Islet precursor cell (in vitro differentiated cells): ENCODE measurements at places on chromosomes 12 and 14.
A peak's percentile ranks its signal among the peaks of the same experiment; 100 is the strongest.

DNA sequence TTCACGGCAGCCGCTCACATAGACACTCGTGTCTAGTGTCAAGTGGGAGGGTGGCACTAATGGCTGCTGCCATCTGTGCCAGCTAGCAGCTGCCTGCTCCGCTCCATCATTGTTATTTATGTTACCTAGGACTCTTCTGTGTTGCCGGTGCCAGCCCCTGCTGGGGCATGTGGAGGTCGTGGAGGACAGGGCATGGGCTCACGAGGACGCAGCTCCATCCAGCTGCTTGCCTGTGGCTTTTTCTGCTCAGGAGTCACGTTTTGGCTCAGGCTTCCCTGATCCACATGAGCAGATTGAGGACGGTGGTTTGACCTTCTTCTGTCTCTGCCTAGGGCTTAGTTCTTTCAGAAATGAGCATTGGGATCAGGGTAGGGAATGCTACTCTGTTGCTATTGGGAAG, 31.2 kb downstream of the TPCN1 start:
- DNase-seq, result no peak

- DNase-seq, result no peak
Measured at GRCh38 chr12:98020376-98020775, 495.0 kb upstream of the TMPO start.

DNA sequence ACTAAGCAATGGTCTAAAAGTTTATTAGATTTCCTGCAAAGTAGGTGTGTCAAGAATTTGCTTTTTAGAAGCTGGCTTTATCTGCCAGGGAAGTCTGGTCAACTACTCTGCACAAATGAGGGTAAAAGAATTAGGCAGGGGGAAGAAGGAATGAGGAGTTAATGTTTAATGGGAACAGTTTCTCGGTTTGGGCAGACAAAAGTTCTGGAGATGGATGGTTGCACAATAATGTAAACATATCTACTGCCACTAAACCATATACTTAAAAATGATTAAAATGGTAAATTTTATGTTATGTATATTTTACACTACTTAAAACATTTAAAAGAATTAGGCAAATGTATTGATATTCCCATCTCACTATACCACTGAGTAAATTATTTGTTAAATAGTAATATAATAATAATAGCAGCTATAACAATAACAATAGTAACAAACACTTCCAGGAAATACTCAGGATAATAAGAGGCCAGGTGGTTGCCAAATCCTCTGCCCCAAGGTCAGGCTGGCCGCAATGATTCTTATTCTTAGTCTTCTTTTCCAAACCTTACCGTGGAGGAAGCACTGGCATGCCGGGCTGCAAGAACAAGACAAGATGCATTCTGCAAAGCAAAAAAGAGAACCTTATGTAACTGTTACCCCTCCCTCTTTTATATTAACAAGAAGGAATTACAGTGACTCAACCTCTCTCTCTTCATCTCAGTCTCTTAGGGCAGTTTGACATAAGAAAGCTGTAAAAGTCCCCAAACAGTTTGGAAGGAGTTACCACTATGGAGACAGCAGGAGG, 13.9 kb downstream of the CS start:
- no peak for DNase-seq

DNA sequence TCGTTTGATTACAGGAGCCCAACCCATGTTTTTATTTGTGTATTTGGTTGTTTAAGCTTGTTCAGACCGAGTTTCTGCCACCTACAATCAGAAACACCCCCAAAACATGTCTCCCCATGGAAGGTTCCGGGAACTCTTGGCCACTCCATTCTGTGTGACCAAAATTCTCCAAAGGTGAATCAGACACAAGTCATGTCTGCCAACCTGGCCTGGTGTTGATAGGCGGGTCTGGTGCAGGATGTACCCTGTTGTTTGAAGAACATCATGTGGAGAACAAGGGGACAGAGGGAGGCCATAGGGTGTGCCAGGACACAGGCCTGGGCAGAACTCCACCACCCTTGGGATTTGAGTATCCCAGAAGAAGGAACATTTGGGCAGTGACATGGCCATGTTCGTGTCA, 147.1 kb upstream of the MYL2 start:
- no peak for DNase-seq

- no peak for DNase-seq
Measured at GRCh38 chr14:81534510-81535074, 939 bp upstream of the SEL1L start.

- peak; percentile 36 for DNase-seq
Measured at GRCh38 chr14:101721111-101721510, 40.4 kb upstream of the PPP2R5C start.

DNA sequence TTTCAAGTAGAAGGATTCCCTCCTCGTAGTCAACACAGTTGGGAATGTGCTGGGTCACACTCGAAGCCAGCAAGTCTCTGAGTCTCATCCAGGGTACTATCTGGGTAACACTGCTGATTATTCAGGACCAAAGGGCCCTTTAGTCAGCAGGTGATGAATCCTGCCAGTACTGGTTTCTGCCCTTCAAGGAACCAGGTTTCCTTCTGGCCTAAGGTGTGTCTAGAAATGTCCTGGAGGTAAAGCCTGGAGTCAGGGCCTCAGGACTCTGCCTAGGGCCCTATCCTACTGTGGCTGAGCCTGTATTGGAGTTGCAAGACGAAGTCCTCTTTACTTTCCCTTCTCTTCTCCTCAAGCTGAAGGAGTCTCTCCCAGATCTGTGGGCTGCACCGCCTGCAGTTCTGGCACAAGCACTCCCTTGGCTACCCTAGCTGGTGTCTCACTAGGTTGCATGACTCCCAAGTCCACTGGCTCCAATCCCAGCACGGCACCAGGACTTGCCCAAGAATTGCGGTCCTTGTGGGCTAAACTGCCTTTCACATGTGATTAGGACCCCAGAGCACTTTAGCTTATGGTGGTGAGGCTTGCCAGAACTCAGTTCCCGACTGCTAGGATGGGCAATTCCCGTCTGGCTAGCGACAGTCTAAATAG, 193.7 kb upstream of the PDE3A start:
- peak; percentile 59 for DNase-seq
